ENCODE measurements at places on chromosomes 1 and 21. TPM values are rescaled to one million over a fixed set of nuclear protein-coding genes. Genes with fewer than 3 reads are reported as not detected.

The IVNS1ABP gene
- total RNA-seq: 268 TPM

- no peak for DNase-seq
These were observed 87.3 kb upstream of the IFFO2 start for GRCh38 chr1:19043579-19044443.

DNA sequence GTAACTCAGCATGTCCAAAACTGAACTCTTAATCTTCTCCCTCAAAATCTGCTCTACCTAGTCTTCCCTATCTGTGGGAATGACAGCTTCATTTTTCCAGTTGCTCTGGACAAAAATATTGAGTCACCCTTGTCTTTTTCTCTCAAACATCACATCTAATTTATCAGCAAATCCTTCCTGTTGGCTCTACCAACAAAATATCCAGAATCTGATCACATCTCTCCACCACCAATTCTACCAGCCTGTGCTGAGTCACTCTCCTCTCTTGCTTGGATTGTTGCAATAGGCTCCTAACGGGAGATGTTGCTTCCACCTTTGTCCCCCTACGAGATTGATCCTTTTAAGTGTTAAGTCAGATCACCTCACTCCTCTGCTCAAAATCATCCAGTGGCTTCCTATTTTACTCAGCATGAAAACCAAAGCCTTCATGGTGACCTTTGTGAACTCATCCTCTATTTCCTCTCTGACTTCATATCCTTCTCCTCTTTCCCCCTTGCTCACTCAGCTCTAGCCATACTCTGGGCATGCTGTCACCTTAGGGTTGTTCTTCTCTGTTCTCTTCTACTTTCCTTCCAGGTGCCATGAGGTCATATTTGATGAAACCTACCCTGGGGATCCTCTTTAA is 21.5 kb upstream of the SMYD2 start:
- DNase-seq: no peak

GRCh38 chr1:176144526-176144925 is 62.6 kb downstream of the COP1 start:
- no peak for DNase-seq

The KRTAP7-1 gene
- total RNA-seq: not detected

- no peak for DNase-seq
These were observed 8.0 kb upstream of the PLXNA2 start for GRCh38 chr1:208251911-208252835.

DNA sequence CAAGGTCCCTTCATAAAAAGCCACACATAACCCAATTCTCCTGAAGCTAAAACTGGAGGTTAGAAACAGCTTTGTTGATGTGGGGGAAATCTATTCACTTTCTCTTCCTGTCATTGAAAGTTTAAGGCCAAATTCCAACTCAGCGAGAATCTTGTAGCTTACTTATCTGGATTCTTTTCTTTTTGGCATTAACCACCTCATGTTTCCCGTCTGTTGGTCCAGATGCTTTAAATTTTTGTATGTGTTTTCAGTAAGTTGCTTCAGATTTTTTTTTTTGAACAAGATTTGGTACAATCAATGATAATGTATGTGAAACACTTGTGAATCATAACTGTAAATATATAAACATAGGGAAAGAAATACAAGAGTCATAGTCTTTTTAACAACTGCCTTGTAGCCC is 33.7 kb upstream of the NEK7 start:
- DNase-seq: no peak

DNA sequence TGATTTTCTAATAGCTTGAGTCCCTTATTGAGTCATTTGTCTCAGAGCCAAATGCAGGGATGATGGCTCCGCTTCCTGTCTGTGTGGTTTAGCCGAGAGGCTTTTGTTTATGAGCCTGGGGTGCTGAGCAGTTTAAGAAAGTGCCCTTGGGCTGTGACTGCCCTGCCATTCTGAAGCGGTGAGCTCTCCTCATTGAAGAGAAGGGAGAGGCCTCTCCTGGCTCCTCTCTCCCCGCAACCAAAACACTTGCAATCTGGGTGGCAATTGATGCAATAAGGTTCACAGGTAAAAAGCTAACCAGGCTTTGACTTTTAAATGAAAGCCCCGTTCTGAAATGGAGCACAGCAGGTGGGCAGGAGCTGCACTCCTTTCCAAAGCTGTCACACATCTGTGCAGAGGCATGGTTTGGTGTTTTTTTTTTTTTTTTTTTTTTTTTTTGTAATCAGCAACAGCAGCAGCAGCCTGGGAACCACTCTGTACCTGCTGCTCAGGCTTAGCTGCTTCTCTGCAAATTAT is 403.7 kb downstream of the SIPA1L2 start:
- DNase-seq: no peak

DNA sequence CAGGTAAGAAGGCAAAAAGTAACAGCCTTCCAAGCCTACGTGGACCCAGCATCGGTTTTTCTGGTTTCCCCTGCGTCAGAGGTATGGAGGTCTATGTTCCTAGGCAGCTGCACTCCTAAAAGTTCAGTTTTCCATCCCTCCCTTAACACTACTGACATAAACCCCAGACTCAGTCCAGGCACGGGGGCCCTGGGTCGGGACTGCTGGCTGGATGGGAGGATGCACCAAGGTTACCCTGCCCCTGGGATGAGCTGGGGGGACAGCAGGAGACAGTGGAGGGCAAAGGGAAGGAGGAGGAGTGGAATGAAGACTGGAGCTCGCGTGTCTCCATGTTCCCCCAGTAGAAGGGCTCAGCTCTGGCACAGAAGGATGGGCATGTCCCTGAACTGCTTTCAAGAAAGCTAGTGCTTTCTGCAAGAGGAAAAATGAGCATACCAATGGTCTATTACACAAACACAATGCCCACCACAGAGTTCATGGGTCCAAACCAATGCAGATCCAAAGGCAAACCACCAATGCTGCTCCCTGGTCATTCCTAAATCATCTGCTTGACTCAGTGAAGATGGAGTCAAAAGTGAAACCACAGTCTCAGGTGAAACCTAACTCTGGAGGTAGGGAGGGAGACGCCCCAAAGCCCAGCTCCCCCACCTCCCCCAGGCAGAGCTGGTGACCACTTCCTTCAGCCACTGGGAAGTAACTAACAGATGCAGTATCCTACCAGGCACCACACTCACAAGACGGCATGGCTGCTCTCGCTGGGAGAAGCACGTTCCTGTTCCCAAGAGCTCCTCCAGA is 54.9 kb downstream of the CD46 start:
- no peak for DNase-seq

The SEC22B gene
- 49.6 TPM for total RNA-seq

DNA sequence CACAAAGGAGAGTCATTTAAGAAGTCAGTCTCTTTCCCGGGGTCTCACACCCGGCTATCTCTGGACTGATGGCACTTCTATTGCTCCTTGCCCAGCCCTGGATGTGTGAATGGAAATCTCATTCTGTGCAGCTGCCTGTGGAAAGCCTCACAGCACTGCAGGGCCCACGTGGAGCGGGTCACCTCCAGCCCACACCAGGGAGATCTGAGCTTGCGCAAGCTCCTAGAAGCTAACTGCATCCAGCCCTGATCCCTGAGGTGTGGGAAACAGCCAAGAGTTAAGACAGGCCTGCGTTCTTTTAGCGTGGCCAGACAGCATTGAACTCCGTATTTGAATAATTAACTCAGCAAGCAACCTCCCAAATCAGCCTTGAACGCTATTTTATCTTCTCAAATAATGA is 150.5 kb downstream of the LRIG2 start:
- no peak for DNase-seq

DNA sequence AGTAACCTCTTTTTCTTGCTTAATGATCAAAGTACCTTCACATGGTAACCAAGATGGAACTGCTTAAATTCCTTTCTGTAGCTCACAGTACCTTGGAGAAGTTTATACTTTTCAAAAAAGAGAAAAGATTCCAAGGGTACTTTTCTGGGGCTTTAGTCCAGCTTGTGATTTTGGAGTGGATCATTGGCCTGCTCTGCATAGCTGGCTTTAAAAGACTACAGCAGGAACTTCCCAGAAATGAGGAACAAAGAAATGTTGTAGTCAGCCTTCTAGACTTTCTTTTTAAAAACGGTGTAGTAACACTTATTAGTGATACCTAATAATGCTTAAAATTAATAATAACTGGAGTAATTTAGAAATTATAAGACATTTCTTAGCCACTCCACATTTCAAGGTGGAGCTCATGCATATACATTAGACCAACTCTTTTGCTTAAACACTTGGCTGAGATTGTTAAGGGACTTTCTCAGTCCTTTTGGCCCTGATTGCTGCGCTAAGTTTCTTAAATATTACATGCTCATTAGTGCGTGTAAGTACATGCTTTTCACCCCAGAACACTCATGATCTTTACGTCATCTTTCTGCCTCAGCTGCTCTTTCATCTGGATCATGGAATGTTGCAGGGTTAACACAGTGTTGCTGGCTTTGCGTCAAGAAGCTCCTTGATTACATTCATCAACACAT is 57.3 kb downstream of the SDCCAG8 start:
- DNase-seq: no peak

- DNase-seq: no peak
These were observed 70.2 kb downstream of the DNM3 start for GRCh38 chr1:171911506-171911905.

DNA sequence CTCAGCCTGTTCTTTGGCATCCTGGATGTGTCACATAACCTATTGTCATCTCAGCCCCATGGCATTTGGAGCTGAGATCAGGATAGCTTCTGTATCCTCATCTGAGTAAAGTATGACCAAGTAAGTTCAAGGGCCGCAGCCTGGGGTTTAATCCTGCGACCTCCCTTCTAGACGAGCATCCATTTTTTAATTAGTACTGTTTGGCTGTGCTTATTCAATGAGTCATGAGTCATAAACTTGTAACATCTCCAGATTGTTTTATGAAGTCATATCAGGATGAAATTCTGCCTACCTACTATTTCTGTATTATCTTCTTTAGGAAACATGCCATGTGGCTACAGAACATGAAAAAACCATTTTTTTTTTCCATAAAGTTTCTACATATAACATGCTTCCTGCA is 119.1 kb downstream of the ERG start:
- DNase-seq: no peak

GRCh38 chr1:236103646-236104218 is 38.6 kb upstream of the GPR137B start:
- DNase-seq: peak; percentile 69

DNA sequence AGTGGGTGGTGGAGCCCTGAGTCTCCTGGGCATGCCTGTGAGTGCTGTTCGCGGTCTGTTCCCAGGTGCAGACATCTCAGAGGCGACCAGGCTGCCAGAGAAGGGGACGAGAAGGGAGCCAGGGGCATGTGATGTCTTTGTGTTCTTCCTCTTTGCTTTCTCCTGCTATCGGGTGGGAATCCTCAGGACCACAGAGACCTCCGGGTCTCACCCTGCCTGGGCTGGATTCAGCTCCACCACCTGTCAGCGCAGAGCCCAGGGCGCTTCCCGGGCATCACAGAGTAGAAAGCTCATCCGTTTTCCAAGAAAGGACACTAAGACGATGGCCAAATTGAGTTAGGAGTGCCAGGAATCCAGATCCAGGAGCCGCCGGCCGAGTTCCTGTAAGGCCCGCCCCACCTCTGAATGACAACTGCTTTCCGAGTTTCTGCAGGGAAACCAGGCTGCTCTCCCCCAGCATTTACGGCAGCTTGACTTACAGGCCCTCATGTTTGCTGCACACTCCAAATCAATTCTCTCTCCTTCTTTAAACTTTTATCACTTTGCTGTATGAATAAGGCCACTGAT is 130.8 kb downstream of the CAMTA1 start:
- DNase-seq: no peak

The GFI1 gene
- total RNA-seq: 11.5 TPM

DNA sequence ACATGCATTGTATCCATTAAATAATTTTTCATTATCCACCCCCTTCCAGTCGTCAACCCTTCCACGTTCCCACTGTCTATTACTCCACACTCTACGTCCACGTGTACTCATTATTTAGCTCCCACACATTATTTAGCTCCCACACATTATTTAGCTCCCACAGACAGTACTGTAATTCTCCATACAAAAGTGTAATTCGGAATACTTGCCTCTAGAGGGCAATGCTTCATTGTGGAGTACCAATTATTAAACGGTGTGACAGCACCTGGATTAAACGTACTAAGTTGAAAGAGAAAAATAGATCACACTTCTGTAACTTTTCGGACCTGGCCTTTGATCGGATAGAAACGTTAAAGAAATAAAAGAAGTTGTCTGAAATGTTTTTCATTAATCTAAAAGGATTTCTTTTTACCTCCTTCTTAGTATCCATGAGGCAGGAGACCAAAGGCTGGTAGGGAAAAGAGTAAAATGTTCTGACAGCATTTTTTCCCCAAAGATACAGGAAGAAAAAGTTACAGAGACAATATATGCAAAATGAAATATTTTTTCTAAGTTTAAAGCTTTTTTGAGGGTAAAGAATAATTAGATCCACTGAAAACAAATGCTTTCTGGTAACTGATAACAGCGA is 99.2 kb downstream of the LHX8 start:
- DNase-seq: no peak

DNA sequence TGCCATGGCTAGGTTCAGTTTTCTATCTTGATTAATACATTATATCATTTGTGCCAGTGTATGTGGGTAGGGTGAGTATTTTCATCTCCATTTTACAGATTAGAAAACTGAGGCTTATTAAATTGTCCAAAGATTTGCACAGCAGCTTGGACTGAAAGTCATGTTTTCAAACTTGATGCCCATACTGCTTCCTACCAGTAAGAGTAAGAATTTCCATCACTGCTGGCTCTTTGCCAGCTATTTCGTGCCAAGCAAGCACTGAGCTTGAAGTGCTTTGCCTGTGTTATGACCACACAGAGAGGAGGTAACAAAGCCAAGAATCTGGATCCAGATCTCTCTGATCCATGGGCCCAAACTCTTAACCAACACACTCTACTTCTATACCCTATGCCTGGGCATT is 295.0 kb downstream of the VAV3 start:
- DNase-seq: no peak

- no peak for DNase-seq
These were observed 48.1 kb downstream of the DNAJC6 start for GRCh38 chr1:65357291-65357960.

DNA sequence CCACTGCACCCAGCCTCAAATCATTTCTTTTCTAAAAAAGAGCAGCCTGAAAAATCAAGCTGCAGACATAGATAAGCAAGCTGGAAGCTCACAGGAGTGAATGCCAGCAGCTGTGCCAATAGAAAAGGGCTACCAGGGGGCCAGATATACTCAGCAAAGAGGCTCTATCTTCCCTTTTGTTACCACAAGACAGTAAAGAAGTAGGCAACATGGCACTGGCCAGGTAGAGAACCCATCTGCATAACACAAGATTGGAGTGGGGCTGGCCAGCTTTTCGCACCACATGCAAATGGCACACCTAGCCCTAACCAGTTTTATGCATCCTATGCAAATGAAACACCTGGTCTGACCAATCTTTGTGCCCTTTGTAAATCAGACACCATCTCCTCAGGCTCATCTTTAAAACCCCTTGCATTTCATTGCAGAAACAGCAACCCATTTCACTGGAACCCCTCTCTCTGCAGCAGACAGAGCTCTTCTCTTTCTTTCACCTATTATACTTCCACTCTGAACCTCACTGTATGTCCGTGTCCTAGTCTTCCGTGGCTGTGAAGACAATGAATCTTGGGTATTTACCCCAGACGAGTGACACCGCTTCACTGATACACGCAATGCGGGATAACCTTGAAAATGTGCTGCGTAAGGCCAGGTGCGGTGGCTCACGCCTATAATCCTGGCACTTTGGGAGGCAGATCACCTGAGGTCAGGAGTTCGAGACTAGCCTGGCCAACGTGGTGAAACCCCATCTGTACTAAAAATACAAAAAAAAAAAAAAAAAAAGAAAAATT is 15.1 kb downstream of the CASP9 start:
- no peak for DNase-seq

- no peak for DNase-seq
These were observed 85.9 kb downstream of the UROD start for GRCh38 chr1:45097944-45098343.

The CHODL gene
- total RNA-seq: not detected

- no peak for DNase-seq
These were observed 21.3 kb upstream of the VANGL1 start for GRCh38 chr1:115620453-115620852.
